ENCODE measurements at places on chromosomes 2 and 18.
A peak's percentile ranks its signal among the peaks of the same experiment; 100 is the strongest.

DNA sequence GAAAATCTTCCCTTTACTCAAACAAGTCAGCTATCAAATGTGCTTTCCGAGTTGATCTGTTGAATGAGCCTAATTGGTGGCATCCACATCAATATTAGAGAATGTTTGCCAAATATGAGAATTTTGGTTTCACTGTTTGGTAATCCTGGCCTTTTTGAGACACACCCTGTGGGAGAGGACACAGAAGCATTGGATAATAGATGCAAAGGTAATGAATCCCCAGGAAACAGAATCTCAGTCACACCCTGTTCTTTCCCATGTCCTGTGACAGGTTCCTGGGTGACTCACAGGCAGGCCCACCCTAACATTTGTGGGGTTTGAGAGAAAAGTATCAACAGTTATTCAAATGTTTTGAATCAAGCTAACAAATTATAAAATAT is 99.8 kb upstream of the PELI1 start:
- no peak for DNase-seq

- no peak for DNase-seq
Measured at GRCh38 chr2:107146181-107146580, 260.2 kb upstream of the ST6GAL2 start.

DNA sequence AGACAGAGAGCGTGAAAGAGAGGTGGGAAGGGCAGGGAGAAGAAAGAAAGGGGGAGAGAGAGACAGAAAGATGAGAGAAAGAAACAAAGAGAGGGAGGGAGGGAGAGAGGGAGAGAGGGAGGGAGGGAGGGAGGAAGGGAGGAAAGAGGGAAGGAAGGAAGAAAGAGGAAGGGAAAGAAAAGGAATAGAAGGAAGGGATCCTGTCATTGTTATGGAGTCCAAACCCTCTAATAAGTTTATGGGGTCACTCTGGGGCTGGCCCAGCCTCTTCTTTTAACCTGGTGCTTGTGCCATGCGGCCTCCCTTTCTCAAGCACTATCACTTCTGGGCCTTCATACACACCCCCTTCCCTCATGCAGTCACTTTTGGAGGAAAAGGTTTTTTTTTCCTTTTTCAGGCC is 58.5 kb downstream of the FAM161A start:
- DNase-seq: no peak

GRCh38 chr2:85215448-85216401 is 82.5 kb downstream of the TCF7L1 start:
- DNase-seq: no peak

DNA sequence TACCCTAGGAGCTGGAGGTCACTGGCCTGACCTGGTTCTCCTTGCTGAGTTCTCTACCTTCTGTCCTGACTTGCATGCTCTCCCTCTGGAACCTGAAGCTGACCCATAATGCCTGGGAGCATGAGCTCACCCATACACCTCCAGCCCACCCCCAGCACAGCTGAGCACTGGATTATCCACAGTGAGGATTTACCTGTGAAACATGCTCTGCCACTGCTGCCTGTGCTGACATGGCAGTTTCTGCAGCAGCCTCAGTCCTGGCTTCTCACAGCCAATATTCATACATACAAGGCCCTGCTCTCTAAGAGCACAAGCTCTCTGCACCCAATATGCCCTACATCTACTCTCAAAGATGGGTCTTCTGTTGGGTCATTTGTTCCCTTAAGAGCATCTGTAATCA is 5.0 kb downstream of the CXCR2 start:
- no peak for DNase-seq

DNA sequence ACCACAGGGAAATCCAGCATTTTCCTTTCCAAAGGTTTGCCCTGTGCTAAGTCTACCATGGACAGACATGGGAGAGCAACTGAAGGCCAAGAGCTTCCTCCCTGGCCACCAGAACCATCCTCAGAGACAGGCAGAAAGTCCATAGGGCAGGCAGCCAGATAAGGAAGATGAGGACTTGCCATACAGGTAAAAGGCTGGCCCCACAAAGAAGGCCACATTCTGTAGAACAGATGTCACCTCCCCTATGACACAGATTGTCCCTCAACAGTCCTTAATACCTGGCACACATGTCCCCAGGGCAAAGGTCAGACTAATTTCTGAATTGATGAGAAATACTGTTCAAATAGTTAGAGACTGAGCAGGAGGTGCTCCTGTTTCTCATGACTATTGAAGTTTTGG is 52.0 kb downstream of the FECH start:
- DNase-seq: no peak

GRCh38 chr2:215579809-215580208 is 143.9 kb upstream of the FN1 start:
- DNase-seq: no peak

GRCh38 chr18:62288665-62289008 is 36.5 kb upstream of the TNFRSF11A start:
- peak; percentile 57 for DNase-seq

DNA sequence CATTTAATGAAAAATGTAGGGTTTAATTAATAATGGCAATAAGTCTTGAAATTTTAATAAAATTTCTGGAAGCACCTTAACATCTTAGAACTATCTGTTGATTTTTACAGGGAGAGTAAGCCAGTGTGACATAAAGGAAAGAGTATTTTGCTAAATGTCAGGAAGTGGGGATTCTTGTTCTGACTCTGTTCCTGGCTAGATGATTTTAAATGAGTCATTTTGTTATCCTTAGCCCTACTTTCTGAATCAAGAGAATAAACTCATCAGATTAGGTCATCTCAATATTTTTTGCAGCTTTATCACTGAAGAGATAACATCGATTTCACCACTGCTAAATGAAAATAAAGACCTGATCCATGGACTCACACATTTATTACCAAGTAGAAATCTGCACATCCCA is 377.5 kb upstream of the CYRIA start:
- no peak for DNase-seq

GRCh38 chr2:202705446-202706020 is 70.8 kb downstream of the FAM117B start:
- DNase-seq: no peak

- no peak for DNase-seq
Measured at GRCh38 chr18:30929718-30930117, 112.8 kb downstream of the DSC3 start.

GRCh38 chr2:129499747-129500146 is 479.7 kb upstream of the RAB6C start:
- no peak for DNase-seq

- DNase-seq: no peak
Measured at GRCh38 chr2:903223-903900, 47.3 kb upstream of the SNTG2 start.

DNA sequence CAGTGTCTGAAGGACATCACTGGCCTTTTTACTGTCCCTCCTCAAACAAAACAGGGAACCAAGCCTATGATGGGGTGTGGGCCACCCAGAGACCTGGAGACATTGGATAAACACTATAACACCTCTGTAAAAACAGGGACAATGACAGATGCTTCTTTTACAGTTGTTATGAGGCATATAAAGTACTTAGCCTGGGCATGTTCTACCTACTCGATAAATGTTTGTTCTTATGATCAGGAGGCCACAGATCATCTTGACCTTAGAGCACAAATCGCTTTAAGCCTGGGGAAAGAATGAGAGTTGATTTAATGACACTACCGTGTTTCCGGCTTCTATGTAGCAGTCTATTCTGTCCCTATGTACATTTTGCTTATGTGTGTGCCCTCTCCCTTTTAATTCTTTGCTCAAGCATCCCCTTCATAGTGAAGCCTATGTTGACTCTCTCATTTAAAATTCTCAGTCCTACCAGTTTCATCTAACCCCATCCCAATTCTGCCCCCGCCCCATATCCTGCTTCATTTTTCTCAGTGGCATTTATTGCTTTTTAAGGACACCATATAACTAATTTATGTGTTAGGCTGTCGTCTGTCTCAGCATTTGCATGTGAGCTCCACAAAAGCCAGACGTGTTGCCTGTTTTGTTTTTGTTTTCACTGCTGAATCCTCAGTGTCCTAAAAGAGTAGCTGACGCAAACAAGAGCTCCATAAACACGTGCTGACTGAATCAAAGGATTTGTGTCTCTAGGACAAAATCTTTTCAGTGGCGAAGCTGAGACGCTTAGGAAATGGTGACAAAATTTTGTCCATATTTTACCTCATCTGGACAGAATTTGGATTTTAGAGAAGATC is 182.3 kb upstream of the ST6GAL2 start:
- no peak for DNase-seq

DNA sequence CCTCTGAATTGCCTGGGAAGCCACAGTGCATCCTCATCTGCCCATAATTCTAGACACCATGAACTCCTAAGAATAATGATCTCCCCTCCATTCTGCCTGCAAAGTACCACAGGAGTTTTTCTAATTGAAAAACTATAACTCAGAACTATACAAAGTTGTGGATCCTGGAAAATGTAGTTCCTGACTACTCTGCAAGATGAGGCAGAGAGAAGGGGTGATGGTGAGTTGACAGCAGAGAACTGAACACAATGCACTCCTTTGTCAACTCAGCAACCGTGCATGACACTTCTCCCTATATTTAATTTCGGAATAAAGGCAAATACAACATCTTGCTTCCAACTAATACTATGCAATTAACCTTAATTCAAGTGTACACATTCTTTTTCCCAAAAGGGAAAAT is 471.1 kb upstream of the FAM98A start:
- DNase-seq: no peak

GRCh38 chr2:224944707-224945547 is 97.3 kb downstream of the DOCK10 start:
- no peak for DNase-seq

DNA sequence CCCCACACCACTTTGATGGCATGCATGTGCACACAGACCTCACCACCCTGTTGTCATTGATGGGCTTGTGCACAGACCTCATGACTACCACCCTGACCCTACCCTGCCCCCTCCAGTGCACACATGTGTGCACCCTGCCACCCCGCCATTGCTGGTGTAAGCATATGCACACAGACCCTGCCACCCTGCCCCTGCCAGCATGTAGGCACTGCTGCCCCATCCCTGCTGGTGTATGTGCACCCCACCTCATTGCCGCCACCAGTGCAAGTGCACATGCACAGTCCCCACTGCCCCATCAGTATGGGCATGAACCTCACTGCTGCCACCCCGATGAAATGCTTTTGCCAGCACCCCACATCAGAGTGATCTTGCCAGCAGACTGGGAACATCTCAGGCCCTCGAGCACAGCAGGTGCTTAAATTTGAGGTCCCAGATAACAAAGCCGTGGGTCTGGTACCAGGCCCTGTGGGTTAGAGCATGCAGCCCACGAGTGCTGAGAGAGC is 169.4 kb downstream of the EHBP1 start:
- no peak for DNase-seq

DNA sequence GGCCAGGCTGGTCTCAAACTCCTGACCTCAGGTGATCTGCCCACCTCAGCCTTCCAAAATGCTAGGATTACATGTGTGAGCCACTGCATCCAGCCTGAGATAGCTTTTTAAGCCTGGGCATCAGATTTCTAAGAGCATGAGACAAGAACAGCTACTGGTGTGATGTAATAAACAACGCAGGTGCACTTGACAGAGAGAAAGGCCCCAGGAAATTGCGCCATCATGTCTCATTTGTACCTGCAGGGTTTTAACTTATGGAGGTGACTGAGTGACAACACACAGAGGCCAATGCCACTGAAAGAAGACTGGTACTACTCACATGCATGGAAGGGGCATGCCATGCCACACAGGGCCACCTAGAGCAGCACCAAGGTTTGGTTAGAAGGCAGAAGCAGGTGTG is 209.4 kb downstream of the SP3 start:
- no peak for DNase-seq

DNA sequence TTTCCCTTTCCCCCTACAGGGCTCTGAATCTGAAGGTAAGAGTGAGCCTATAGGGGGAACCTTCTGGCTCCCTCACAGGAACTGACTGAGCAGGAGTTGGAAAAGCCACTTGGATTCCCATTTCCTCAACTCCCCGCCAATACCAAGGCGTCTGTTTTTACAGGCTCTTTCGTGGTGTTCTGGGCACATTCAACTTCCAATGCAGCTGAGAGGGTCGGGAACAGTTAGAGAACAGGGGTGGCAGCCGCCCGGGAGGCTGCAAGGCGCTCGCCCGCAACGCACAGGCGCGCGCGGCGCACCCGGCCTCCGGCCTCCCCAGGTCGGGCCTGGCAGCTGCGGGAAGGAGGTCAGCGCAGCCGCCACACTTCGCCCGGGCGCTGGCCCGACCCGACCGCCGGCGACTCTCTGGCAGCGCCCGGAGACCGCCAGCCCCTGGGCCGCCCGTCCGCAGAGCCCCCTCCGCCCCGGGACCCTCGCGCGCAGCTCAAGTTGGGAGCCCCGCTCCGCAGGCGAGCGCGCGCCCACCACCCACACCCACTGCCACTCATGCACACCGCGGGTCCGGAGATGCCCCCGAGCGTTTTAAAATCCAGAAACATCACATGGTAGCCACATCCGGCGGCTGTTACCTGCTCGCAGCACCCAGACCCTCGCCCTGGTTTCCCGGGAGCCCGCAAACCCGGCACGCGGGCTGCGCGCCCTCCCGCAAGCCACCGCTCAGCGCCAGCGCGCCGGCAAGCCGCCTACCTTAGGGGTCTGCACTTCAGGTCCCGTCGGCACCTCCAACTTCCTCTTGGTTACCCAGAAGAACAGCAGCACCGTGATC is 816 bp downstream of the GALNT14 start:
- no peak for DNase-seq

- no peak for DNase-seq
Measured at GRCh38 chr2:234694244-234695013, 197.5 kb upstream of the ARL4C start.

GRCh38 chr2:100653449-100654035 is 90.7 kb downstream of the PDCL3 start:
- no peak for DNase-seq

Measured in NAMALWA (cell line).